ENCODE measurements at places on chromosomes 12 and 14.
A peak's percentile ranks its signal among the peaks of the same experiment; 100 is the strongest.

DNA sequence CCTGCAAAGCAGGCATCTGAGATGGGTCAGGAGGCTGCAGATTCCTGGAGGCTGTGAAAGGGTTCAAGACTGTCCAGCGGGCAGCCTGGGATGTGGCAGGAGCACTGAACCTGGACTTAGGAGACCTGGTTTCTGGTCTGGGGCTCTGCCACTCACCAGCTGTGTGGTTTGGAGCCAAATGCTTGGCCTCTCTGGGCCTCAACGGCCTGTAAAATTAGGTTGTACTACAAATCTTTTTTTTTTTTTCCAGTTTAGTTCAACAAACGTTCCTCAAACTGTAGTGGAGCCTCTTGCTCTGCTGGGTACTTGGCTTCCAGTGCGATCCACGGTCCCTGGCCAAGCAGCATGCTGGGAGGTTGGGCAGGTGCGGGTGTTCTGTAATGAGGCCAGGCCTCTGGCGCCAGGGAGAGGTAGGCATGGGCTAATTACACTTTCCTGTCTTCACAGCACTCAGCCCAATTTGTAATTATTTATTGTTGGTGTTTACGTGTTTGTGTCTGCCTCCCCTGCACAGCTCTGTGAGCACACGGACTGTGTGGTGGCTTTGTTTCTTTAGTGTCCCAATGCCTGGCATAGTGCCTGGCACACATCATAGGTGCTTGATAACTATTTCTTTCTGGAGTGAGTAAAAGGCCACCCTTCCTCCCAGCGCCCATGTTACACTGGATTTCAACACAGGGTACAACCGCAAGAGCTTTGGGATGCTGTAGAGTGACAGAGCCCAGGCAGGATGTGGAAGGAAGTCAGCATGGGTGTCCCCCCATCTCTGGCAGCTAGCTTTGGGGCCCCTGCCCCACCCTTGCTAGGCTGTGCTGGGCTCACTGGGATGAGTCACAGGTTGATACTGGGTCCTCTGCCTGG, 5.8 kb upstream of the KRT80 start:
- no peak for DNase-seq

- DNase-seq, result no peak
These were observed 21.3 kb upstream of the RFLNA start for GRCh38 chr12:124273630-124274029.

DNA sequence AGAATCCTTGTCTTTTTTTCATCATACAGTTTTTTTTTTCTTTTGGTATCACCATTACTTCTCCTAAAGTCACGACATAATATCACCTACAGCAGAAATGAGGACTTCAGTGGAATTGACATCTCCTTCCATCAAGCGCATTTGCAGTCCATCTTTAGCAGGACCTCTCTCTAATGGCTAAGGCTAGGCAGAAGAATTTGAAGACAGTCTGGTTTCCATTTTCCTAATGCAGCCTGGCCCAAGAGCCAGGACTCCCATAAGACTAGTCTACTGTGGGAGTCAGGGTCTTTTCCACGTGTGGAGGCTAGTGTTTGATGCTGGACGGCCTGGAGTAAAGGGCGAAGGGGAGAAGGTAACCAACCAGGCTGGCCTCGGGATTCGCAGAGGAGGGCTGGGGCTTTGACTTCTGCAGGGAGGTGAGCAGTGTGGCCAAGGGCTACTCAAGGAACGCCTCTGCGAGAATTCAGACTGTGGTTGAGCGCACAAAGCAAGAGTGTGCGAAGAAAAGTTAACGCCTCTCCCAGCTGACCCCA, 769 bp upstream of the ZNF740 start:
- DNase-seq, result no peak

- no peak for DNase-seq
These were observed 18.6 kb upstream of the KRT7 start for GRCh38 chr12:52214421-52214802.

DNA sequence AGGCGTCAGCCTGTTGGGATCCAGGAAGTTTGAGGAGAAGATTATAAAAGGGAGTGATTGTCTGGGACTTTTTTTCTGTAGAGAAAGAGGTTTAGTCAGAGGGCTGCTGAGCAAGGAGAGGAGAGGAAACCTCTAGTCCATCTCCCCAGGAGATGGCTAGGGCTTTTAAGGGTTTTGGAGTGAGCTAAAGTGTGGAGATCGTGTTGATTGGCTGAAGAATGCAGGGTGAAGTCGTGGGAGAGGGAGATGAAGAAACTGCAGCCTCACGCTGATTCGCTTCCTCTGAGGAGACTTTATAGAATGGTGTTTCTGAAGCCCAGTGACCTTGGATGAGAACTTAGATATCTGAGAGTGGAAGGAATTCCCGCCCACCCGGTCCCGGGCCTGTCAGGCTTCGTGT, 193.7 kb upstream of the PWP1 start:
- no peak for DNase-seq

DNA sequence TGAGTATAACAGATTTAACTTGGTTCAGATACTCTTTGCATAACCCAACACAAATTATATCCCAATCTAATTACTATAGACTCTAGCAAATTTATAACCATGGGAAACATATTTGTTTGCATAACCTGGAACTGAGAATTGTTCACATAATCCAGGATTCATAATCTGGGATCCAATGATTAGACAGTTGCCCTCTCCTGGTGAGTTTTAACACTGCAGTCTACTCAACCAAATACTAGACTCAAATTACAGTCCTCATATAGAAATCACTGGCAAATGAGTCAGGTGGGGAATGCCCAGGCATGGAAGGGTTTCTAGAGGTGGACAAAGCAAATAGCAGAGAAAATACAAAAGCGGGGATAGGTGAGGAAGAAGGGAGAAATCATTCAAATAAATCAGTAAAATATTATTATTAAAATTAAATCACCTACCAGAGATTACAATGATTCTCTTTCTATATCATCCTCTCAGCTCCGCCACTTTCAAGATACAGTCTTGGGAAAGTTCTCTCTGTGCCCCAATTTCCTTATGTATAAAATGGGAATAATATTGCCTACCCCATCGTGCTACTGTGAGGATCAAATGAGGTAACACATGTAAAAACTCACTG, 9.4 kb downstream of the GCH1 start:
- no peak for DNase-seq

DNA sequence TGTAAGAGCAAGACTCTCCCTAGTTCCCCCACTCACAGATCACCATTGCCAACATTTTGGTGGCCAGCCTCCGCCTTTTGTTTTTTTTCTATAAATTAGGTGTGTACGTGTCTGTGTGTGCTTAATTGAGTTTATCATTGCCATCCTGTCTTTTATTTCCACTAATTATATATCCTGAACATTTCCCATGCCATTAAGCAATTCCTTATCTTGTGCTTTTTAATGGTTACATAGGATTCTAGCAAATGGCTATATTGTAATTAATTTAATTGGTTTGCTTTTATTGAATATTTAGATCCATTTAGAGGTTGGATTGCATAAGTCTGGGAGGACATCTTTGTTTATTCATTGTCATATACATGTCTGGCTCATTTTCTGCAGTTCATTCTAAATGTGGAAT, 107.3 kb upstream of the RTL1 start:
- DNase-seq, result no peak

- no peak for DNase-seq
These were observed 51.3 kb upstream of the KCNA1 start for GRCh38 chr12:4858386-4858785.

DNA sequence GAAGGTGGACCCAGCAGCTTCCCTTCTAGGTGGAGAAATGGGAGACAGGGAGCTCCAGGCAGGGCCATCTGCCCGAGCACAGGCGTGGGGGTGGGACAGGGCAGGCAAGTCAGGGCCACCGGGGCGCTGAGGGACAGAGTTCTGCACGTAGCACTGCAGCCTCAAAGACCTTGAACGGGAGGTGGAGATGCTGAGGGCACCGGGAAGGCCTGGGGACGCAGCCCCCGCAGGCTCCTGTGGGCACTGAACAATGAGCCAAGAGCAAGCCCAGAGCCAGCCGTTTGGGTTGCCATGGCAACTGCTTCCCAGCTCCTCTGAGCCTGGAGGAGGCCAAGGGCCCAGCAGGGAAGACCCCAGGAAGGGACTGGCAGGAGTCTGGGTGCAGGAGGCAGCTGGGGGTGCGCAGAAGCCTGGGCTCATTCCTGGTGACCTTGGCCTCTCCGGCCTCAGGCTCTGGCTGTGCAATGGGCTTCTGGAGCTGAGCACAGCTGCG, 3.4 kb downstream of the LBHD2 start:
- no peak for DNase-seq

- DNase-seq, result no peak
These were observed 38.0 kb downstream of the LGR5 start for GRCh38 chr12:71477609-71478008.

DNA sequence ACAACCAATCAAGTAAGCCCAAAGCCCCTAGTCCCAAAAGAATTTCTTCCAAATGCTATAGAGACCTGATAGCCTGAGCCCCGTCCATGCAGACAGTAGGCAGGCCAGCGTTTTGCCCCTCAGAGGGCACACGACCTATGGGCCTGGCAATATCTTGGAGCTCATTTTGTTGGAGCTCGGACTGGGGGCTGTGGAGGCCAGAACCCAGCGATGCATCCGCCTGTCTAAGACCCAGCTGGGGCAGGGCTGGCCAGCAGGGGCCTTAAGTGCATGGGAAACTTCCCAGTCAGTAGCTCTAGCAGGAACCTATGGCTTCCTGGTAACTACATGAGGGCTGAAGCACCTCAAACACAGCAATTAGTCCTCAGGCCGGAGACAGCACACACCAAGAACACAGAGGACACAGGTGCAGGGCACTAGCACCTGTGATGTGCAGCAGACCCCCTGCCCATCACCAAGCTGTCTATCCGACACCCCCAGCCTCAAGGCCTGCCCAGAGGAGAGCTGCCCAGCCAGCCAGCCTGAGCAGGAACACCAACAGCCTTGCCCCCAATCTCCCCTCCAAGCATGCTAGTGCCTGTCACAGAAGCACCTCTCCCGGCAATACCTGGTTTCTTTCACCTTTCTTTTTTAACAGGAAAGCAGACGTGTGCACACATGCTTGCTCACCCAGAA, 50.8 kb downstream of the ARL6IP4 start:
- no peak for DNase-seq

DNA sequence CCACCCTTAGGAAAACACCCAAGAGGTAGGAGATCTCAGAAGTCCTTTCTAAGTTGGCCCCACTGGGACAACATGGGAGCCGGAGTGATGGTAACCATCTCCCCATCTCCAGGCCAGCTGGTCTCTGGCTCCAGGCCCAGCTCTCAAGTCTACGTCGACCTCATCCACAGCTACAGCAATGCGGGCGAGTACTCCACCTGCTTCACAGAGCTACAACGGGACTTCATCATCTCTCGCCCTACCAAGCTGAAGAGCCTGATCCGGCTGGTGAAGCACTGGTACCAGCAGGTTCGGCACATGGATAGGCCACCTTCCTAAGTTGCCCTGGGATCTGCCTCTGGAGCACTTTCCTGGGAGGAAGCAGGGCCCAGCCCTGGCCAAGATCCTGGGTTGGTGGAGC, 11.0 kb upstream of the OAS2 start:
- DNase-seq, result no peak

DNA sequence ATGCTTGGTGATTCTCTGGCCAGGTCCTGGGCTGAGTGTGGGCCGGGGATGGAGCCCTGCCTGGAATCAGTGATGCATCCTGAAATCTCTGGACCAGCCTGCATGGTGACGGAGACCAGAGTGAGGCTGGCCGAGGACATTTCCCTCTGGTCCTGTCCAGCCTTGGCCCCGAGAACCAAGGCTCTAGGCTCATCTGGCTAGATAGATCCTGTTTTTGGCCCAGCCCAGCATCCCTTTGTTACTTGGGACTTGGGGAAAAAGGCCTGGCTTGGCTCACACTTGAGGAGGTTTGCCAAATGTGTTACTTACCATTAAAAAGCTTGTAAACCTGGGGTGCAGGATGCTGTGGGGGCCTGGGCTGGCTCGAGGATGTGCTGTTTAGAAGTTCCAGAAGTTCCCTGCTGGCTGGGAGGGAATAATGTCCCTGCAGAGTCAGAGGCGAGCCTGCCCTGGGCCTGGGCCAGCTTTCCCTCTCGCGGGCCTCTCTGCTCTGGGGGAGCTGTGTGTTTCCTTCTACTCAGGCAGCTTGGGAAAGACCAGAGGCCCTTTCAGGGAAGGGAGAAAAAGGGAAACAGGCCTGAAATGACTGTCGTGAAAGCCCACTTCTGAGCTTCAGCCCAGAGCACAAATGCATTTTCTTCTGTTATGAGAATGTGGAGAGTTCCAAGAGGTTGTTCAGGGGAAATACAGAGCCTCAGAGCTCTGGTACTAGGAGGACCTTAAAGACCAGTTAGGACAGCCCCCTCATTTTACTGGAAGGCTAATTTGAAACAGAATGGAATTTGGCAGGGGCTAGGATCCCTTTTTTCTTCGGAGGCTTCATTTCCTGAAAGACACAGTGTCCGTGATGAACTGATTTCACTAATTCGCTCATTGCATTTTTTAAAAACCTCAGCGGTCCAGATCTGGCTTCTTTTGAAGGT, 47.2 kb upstream of the CTDSP2 start:
- DNase-seq, result no peak

DNA sequence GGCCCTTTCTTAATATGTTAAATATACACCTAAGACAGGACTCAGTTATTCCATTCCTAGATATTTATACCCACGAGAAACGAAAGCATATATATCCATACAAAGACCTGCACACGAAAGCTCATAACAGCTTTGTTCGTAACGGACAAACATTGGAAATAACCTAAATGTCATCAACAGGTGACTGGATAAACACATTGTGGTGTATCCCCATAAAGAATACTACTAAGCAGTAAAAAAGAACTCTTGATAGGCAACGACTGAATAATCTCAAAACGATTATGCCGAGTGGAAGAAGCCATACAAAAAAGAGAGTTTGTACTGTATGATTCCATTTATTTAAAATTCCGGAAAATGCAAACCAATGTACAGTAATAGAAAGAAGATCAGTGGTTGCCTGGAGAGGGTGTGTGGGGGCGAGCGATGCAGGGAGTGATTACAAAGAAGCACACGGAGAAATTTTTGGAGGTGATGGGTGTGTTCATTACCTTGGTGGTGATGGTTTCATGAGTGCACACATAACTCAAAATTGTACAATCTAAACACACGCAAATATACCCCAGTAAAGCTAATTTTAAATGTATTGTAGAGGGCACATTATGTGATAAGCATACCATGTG, 1.4 kb upstream of the SCN8A start:
- no peak for DNase-seq

- DNase-seq, result no peak
These were observed 10.9 kb downstream of the CLEC7A start for GRCh38 chr12:10119066-10119465.

DNA sequence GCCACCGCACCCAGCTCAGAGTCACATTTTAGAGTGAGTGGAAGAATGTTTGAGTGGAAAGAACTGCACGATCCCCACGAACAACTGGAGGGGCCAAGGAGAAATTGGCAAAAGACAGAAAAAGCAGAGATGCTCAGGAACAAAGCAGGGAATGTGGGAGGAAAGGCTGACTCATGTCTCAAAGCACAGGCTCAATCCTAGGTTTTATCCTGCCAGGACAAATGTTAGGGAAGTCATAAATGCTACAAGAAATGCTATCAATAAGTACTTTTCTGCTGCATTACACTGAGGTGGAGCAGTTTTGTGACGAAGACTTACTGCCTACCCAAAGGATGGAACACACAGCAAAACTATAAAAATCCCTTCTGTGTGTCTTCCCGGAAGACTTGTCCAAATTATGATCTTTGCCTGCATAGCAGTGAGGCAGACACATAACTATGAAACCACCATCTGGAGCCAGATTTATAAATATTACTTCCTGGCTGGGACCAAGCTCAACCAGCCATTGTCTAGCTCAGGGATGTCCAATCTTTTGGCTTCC, 26.7 kb downstream of the NIN start:
- DNase-seq, result no peak

GRCh38 chr12:106303202-106303820, 778 bp downstream of the TCP11L2 start:
- DNase-seq, result peak; percentile 55

All from activated T-cell treated with anti-CD3 and anti-CD28 coated beads for 24 hours (primary cell).